ENCODE measurements at places on chromosomes 16 and 17.

- no peak for DNase-seq
Measured at GRCh38 chr16:74291176-74291575, 5.4 kb upstream of the PSMD7 start.

GRCh38 chr17:57563958-57564357 lies 181.1 kb downstream of the CCDC182 start:
- no peak for DNase-seq

DNA sequence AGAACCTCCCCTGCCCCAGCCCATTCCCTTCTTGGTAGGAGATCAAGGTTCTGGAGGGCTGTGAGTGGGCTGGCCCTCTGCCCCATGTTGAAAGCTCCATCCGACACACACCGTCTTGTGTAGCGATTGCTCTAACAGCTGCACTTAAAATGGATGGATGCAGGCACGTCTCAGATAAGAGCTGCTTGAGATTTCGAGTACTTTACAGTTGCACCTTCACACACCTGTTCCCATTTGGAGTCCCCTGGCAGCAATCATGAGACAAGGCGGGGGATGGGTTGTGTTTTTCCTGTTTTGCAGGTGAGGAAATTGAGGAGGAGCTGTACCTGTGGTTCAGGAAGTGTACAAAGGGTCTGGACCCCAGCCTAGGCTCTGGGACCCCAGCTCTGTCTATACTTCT lies 25.6 kb upstream of the TAC4 start:
- no peak for DNase-seq

GRCh38 chr16:59047114-59047513 lies 313.0 kb upstream of the GOT2 start:
- DNase-seq = no peak

GRCh38 chr17:55463600-55463999 lies 42.0 kb upstream of the MMD start:
- peak; percentile 61 for DNase-seq

DNA sequence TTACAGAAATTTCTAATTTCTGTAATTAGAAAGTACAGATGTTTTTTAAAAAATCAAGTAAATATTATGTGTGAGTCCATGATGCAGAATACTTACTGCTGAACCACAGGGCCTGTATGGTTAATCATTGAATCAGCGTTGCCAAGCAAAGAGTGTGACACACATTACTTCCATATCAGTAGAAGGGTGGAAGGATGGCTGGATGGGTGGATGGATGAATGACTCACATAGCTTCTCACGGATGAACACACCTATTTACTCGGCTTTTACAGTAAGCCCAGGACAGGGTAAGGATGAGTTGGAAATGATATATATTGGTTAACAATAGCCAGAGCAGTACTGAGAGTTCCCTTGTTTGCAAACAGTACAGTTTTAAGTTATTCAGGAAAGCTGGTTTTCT lies 495.9 kb upstream of the RBFOX1 start:
- no peak for DNase-seq

GRCh38 chr16:62597875-62598274 lies 561.6 kb upstream of the CDH8 start:
- no peak for DNase-seq

- DNase-seq = peak; percentile 15
Measured at GRCh38 chr17:909642-910323, 69.8 kb downstream of the NXN start.

GRCh38 chr17:79288950-79289349 lies 214.3 kb downstream of the ENGASE start:
- DNase-seq = no peak

- no peak for DNase-seq
Measured at GRCh38 chr17:74994440-74994839, 7.0 kb downstream of the CDR2L start.

DNA sequence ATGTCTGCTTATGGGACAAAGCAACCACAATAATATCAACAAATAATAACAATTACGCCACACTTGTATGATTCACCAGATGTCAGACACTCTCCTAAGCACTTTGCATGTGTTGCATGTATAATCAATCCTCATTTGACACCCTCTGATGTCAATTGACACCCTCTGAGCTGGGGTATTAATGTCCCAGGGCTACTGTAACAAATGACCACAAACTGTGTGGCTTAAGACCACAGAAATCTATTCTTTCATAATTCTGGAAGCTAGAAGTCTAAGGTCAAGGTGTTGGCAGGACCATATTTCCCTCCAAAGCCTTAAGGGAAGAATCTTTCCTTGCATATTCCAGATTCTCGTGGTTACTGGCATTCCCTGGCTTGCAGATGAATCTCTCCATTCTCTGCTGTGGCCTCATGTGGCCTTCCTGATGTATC lies 112.7 kb downstream of the NPIPB5 start:
- peak; percentile 47 for DNase-seq

GRCh38 chr16:71542377-71542776 lies 16.2 kb downstream of the CHST4 start:
- peak; percentile 74 for DNase-seq

DNA sequence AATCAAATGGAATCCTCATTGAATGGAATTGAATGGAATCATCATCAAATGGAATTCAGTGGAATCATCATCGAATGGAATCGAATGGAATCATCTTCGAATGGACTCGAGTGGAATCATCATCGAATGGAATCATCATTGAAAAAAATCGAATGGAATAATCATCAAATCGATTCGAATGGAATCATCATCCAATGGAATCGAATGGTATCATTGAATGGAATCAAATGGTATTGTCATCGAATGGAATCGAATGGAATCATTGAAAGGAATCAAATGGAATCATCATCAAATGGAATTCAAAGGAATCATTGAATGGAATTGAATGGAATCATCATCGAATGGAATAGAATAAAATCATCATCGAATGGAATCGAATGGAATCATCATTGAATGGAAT lies 619.3 kb downstream of the TP53TG3F start:
- DNase-seq = no peak

GRCh38 chr16:52991572-52991971 lies 61.1 kb downstream of the CHD9NB start:
- no peak for DNase-seq

DNA sequence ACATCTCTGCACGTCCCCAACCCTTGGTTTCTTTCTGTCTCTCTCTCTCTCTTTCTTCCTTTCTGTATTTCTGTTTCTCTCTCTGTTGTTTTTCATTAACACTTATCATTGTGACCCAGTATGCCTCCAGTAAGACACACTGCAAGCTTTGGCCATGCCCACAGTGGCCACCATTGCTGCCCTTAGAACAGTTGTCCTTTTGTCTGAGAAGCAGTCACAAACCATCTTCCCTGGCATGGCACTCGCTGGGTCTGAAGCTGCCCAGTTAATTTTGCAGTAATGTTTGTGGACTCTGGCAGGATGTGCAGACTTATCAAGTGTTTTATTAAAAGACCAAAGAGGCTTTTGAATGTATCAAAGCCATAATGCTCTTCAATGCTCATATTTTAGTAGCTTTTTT lies 146.9 kb downstream of the MSI2 start:
- no peak for DNase-seq

DNA sequence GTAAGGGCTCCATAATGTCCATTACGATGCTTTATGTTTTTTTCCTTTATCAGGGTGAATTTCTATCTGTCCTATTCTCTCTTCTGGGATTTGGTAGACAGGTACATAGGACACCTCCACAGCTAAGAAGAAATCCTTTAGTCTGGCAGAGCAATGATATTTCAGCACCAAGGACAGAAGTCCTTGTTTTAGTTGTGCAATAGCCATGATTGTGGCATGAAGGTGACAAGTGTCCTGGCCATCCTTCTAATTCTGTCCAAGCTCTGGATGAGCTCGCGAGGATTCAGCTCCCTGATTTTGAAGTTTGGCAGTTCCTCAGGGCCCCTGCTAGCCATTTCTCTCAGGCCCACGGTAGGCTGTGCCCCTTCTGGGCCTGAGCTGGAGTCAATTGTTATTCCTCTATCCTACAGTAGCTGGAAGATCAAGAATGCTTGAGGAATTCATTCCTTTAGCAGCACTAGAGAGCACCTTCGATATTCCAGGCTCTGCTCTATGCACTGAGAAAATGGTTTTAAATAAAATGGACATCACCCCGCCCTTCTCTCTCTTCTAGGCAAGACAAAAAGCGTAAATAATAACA lies 320.8 kb downstream of the XYLT1 start:
- DNase-seq = peak; percentile 39

- DNase-seq = peak; percentile 40
Measured at GRCh38 chr17:69516911-69517310, 102.4 kb downstream of the MAP2K6 start.

DNA sequence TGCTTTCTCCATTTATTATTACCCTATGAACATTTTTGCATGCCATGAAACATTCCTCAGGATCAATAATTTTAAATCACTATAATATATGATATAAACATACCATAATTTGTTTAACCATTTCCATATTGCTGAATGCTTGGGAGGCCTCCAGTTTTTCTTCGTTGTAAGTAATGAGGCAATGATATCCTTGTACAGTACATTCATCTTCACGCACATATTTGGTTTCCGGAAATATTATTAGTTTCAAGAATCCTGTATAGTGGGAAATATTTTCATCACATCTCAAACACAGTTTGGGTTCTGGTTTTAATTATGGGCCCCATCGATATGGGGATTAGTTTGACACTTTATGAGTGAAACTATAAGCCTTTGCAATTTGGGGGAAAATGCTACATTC lies 135.4 kb downstream of the HS3ST3B1 start:
- DNase-seq = no peak

DNA sequence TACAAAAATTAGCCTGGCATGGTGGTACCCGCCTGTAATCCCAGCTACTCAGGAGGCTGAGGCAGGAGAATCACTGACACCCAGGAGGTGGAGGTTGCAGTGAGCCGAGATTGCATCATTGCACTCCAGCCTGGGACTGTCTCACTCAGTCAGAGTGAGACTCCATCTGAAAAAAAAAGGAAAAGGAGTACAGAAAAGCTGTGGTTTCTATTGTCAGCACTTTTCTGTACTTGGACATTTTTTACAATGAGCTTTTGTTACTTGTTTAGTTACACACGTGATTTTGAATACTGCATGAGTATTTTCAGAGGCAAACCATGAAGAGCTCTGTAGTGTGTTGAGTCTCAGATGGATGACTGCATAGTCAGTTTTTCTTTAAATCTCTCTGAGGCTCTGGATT lies 26.3 kb downstream of the ZC3H18 start:
- peak; percentile 56 for DNase-seq

GRCh38 chr17:47316311-47316710 lies 7.4 kb upstream of the EFCAB13 start:
- peak; percentile 93 for DNase-seq

DNA sequence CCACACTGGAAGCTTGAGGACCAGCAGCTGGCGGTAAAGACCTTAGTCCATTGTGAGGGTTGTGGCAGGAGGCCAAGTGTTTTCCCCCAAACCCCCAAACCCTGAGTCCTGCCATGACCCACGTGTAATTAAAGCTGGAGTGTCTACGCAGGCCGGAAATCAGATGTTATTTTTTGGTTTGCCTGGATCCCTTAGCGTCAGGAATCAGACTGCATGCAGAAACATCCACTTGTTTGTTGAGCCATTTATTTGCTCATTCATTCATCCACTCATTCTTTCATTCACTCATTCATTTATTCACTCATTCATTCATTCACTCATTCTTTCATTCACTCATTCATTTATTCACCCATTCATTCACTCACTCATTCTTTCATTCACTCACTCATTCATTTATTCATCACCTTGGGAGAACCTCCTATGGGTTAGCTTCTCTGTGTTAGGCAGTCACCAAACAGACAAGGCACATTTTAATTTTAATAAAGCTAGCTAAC lies 313.1 kb downstream of the MAF start:
- DNase-seq = no peak

DNA sequence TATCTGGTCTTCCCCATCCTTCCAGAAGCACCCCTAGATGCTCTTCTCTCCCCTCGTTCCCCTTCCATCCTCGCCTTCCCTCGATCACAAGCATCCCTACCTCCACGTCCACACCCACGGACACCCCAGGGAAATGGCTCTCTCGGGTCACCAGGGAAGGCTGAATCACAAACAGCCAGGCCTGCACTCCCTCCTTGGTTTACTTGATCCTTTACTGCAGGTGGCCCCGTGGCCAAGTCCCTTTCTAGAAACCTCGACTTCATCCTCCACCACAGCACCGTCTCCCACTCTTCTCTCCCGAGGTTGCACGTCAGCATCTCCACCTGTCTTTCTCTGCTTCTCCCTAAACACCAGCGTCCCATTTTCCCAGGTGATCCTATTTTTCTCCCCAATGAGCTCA lies 6.5 kb upstream of the RBFOX3 start:
- DNase-seq = no peak

GRCh38 chr16:87198328-87198832 lies 118.8 kb downstream of the C16orf95 start:
- DNase-seq = no peak

DNA sequence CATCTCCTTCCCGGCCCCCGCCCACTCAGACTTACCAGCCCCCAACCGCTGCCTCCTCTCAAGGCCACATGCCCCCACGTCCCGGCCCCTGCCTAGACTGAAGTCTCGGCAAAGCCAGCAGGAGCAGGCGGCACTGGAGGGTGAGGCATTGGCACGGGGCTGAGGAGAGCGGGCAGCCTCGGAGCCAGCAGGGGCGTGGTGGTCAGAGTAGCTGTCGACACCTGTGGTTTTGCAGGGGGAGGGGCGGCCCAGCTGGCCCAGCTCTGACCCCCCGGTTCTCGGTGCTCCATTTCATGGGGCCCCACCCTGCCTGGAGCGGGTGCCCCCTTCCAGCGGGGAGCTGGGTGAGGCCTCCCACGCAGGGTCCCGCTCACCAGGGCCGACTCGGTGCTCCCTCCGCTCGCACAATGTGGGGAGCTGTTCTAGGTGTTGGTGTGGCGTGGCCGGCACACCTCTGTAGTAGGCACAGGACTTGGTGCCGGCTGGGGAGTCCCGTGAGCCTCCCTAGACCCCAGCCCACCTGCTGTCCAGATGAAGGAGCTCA lies 4.7 kb downstream of the CDH15 start:
- no peak for DNase-seq

DNA sequence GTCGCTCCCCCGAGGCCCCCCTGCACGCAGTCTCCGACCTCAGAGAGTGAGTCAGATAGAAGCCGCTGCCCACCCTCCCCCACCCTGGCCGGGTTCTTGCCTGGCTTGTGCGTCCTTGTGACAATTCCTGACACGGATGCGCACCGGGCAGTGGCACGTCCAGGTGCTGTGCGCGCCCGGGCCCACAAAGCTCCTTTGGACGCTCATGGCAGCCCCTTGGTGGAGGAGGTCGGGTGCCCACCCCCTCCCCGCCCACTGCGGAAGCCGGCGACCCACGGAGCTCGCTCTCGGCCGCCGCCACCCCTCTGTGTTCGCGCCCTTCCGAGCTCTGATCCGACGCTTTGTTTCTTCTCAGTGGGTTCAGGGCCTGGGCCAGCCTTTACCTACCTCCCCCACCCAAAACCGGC lies 662 bp upstream of the TUBB3 start:
- peak; percentile 82 for DNase-seq
